ENCODE measurements at places on chromosomes 3 and 15.

DNA sequence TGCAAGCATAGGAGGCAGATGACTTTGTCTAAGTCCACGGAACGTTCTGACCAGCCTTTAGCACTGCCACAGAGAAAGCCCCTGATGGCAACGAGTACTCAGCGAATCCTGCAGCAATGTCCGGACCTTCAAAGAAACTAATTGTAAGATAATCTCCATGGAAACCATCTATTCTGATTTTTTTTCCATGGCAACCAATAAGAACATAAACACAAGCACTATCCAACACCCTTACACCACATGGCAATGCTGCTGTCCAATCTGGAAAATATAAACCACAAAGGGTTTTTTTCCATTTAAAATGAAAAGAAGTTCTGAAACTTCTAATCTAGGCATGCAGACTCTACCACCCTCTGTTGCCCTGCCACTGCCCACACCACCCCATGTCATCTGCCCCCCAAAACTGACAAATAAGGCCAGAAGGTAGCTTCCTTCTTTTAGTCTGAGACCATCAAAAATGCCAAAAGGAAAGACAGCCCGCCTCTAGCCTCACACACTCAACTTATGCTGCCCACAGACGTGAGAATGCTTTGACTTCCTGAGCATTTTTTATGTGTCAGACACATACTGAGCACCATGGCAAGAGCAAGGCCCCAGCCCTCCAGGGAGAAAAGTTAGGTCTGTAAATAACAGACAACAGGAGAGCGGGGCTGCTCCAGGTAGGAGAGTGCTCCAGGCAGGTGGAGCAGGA lies 44.5 kb downstream of the POC1A start:
- DNase-seq: no peak

DNA sequence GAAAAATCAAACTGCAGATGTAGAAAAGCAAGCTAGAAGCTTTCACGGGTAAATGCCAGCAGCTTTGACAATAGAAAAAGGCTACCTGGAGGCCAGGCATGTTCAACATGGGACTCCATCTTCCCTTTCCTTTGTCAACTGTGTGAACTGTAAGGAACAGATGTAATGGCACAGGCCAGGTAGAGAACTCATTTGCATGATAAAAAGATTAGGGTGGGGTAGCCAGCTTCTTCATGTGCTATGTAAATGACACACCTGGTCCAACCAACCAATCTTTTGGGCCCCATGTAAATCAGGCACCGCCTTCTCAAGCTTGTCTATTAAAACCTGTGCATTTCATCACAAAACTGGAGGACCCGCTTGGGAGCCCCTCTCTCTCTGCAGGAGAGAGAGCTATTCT lies 686.5 kb upstream of the GOLIM4 start:
- DNase-seq: no peak

DNA sequence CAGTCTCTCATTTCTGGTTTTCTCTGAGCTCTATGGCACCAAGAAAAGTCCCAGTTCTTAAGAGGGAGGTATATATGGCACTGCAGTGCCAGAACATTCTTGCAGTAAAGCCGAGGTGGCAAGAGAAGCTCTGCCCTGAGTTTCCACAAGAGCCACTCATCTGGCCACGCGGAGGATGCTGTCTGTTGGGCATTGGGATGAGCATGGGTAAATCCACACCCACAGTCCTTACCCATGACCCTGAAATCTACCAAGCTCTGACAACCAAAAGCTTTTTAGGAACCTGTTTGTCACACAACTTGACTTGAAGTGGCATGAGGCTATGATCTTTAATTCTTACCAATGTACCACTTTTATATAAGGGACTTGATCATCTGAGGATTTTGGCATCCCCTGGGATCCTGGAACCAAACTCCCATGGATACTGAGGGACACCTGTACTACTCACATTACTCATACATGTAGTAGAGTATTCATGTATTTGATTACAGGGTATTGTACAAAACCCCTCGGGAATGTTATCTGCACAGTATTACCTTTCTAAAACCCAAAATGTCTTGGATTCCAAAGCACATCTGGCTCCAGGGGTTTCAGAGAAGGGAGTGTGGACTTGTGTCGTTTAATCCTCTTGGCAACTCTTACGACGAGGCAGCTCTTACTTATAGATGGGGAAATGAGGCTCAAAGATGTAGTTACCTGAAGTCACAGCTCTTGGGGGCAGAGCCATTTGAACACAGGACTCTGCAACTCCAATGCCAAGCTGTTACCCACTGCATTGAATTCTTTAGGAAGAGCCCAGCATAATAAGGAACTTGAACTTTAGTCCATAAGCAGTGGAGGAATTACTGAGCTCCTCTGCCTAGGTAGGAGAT lies 8.8 kb downstream of the RPL32 start:
- DNase-seq: no peak

DNA sequence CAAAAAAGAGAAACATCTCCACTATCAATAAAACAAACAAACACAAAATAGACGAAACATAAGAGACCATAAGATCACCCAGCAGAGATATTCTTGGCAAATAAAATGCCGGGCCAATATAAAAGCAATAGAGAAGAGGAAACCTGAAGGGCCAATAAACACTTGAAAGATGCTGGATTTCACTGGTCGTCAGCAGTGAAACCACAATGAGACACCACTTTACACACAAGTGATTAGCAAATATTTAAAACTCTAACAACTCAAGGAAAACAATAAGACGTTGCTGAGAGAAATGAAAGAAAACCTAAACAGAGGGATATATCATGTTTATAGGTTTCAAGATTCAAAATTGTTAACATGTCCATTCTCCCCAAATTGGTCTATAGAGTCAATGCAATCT lies 148.5 kb downstream of the WDR76 start:
- no peak for DNase-seq

- DNase-seq: no peak
These were observed 334.2 kb upstream of the MDFIC2 start for GRCh38 chr3:70646635-70647034.

DNA sequence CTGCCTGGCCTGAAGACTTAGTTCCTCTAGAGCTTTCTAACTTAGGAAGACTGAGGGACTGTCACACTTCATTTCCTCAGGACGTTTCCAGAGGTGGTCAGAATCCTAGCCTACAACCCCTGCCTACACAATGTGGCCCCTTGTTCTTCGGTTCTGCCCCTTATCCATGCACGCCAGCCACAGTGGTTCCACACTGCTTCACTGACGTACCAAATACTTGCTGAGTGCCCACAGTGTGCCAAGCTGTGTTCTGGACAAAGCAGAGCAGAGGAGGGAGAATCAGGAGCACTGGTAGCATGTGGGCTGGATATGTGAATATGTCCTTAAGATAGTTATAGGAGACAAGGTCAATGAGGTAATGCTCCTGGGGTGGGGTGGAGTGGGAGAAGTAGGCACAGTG lies 70.5 kb upstream of the SAMMSON start:
- no peak for DNase-seq

GRCh38 chr3:141969711-141970110 lies 93.3 kb downstream of the ATP1B3 start:
- DNase-seq: no peak

GRCh38 chr3:169964176-169964575 lies 2.4 kb upstream of the SEC62 start:
- DNase-seq: peak; percentile 60

- no peak for DNase-seq
These were observed 47.8 kb downstream of the SLC41A3 start for GRCh38 chr3:126036056-126036549.

GRCh38 chr15:60370105-60370868 lies 27.5 kb downstream of the ANXA2 start:
- no peak for DNase-seq

- DNase-seq: no peak
These were observed 52.7 kb downstream of the CLDN18 start for GRCh38 chr3:138062626-138063025.

DNA sequence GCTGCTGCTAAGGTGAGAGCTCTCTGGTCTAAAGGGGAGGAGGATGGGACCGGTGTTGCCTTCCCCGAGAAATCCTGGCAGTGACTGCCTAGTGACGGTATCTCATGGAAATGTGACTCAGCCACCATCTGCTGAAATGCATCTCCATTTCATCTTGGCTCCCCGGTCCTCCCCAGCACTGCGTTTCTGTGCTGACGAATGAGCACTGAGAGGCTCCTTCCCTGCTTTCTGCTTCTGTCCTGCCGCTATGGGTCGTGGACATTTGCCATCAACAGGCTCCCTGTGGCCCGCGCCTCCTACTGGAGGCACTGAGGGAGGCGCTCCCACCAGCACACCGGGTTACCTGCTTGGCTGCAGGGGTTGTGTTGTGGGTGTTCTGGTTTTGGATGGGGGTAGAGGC lies 13.5 kb upstream of the SEC13 start:
- DNase-seq: no peak

GRCh38 chr3:194945508-194945907 lies 259.8 kb downstream of the FAM43A start:
- no peak for DNase-seq

DNA sequence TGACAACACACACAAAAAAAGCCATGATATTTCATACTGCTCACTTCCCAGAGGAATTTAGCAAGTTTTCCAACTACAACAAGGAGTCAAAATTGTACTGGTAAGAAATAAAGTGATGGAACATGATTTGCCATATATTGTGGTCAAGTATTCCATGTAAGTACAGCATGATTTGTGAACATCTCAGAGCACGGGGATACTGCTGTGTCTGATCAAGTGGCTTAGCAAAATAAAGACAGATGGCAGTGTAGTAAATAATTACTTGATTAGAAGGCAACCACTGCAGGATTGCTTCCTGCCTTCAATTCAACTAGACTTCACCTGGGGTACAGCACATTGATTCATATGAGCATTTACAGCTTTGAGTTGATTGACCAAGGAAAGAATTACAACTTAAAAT lies 51.6 kb upstream of the DUT start:
- DNase-seq: no peak

DNA sequence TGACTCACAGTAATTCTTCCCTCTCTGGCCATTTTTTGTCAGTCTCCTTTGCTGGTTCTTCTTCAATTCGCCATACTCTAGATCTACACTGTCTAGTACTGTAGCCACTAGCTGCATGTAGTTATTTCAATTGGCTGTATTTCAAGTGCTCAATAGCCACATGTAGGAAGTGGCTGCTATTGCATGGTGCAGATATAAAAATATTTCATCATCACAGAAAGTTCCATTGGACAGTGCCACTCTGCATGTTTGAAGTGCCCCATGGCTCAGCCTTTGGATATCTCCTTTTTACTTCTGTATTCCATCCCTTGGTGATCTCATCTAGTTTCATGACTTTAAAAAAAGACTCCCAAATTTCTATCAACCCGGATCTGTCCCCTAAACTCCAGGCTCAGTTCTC lies 22.1 kb downstream of the PPP2R3A start:
- DNase-seq: no peak

- no peak for DNase-seq
These were observed 32.1 kb upstream of the PCSK6 start for GRCh38 chr15:101521591-101521990.

DNA sequence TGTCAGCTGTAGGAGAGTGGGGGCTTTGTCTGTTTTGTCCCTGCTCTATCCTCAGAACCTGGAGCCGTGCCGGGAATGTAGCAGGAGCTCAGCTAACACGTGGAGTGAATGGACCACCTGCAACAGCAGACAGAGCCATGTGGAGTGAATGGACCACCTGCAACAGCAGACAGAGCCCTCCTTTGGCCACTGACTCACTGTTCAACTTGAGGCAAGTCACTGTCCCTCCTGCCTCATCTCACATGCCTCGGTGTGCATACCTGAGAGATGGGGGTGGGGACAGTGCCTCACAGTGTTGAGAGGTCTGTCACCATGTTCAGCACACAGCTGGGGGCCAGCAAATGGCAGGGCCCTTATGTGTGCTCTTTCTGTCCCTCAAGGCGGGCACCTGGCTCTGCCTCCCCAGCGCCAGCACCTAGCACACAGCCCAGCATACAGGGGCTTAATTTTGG lies 27.9 kb downstream of the FEM1B start:
- no peak for DNase-seq

- DNase-seq: peak; percentile 97
These were observed 559.8 kb upstream of the CBLB start for GRCh38 chr3:106428565-106428994.

GRCh38 chr3:71910108-71910507 lies 125.2 kb upstream of the PROK2 start:
- no peak for DNase-seq

DNA sequence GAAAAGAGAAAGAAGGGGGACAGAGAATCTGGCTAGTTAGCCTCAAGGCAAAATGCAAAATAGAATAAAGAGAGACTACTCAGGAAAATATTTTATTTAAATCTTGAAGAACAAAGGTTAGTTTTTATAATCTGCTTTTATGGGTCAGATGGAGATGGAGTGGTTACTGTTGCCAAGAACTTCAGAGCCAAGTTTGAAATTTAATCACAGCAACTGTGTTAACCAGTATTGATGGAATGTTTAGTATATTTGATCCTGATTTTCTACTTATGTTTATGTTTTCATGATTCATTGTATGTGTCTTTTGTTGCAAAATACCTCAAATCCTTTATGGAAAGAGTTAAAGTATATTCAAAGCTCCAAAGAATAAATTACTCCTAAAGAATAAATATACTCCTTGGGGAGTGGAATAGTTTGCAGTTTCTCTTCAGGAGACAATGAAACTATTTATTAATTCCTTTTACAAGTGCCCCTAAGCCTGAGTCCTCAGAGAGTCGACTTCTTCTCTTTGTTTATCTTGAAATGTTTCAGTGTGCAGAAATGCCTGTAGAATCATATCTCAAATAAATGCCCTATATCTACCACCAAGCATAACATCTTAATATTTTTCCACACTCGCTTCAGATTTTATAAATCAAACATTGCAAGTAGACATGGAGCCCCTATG lies 60.9 kb upstream of the THSD4 start:
- DNase-seq: no peak

DNA sequence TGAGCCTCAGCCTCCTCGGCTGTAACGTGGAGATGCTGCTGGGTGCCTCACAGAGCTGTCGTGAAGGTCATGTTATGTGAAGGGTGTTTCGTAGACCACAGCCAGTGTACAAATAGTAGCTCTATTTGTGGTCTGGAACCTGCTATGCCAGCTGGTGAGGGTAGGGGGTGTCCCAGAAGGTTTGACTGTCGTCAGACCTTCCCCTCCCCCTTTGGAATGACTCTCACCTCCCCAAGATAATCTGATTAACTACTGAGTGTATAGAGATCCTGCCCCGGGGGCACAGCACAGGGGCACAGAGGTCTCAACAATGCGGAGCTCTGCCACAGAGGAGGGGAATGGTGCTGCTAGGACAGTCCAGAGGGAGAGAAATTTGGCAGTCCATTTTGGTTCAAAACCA lies 20.5 kb downstream of the FGD5 start:
- no peak for DNase-seq

- DNase-seq: no peak
These were observed 328.5 kb downstream of the NAALADL2 start for GRCh38 chr3:175187586-175187985.

Measured in HS-5 (cell line).